ENCODE measurements at places on chromosomes 16 and 17.

DNA sequence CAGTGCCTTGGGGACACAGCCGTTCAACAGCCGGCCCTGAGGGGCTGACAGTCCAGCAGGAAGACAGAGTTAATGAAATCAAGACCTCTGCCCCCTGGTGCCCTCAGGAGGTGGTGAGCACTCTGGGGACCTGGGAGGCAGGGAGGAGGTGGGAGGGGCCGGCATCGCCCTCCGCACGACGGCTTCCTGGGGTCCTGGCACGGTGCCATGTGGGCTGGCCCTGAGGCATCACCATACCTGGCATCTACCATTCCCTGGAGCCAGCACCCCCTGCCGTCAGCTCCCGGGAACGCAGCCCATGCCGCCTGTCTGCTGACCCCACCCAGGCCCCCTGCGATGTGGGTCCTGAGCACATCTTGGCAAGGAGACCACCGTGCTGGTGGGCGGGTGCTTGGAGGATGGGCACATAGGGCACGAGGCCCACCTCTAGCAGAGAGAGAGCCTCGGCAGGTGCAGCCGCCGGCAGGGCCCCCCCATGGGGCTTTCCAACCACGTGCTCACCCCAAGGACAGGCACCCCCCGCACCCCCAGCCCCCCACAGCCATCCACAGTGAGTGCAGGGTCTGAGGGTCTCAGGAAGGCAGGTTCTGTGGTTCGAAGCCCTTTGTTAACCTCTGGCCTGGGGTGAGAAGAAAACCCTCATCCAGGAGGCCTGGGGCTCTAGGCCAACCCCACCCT is 52.5 kb downstream of the ZFPM1 start:
- DNase-seq = peak; percentile 29

GRCh38 chr17:75632863-75633485 is at the start of gene SMIM5:
Gene SMIM5, plus strand, starts transcription at chr17:75633434. Its CDS starts 6,768 bp downstream, at chr17:75640202.
- DNase-seq = peak; percentile 72

DNA sequence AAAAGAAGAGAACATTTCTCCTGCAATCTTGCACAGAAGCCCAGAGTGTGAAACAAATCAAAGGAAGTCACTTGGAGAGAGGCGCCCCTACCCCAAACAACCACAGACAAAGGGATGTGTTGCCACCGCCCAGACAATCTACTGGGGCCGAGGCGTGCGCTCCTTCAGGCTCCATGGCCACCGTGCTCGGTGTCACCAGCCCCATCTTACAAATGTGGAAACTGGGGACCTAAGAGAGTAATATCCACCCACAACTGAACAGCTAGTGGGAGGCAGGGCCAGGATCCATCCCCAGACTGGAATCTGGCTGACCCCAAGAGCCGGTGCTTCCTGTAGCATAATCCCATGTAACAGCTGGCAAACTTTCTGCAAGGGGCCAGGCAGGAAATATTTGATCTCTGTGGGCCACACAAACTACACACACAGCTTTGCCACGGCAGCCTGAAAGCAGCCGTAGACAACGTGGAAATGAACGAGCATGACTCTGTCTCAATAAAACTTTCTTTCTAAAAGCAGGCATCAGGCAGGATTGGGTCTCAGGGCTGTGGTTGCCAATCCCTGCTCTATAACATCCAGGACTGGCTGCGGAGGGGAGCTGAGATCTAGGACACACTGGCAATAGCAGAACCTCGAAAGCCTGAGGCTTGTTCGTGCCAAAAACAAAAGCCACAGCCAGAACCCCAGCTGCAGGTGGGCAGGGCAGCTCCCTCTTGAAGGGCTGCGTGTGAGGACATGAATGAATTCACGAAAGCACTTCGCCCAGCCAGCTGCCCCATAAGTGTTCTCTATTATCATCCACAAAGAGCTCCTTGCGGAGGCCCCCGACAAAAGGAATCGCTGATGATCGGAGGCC is 26.6 kb upstream of the GINS2 start:
- no peak for DNase-seq

- DNase-seq = no peak
These were observed 341 bp downstream of the SLC7A6OS start for GRCh38 chr16:68310437-68310773.

- no peak for DNase-seq
These were observed 14.6 kb downstream of the MYO15A start for GRCh38 chr17:18122990-18123753.

DNA sequence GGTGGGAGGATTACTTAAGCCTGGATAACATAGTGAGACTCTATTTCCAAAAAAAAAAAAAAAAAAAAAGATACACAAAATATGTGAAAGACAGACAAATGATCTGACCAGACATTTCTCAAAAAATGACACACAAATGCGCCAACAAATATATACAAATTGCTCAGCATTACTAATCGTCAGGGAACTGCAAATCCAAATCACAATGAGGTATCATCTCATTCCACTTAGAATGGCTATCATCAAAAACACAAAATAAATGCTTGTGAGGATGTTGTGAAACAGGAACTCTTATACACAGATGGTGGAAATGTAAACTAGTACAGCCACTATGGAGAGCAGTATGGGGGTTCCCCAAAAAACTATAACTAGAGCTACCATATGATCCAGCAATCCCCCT is 62.4 kb downstream of the STX8 start:
- DNase-seq = no peak

- DNase-seq = no peak
These were observed 154.6 kb downstream of the CHD9 start for GRCh38 chr16:53209429-53209828.

GRCh38 chr17:74005790-74006189 is 197.7 kb upstream of the RPL38 start:
- no peak for DNase-seq

Data from activated T-helper 9 cell treated with anti-CD3 and anti-CD28 coated beads, Interleukin-2, amount 50 U/mL, for 16 hours (primary cell).